ENCODE measurements at places on chromosomes 16 and 17. TPM values are rescaled to one million over a fixed set of nuclear protein-coding genes. Genes with fewer than 3 reads are reported as not detected.
A peak's percentile ranks its signal among the peaks of the same experiment; 100 is the strongest.

DNA sequence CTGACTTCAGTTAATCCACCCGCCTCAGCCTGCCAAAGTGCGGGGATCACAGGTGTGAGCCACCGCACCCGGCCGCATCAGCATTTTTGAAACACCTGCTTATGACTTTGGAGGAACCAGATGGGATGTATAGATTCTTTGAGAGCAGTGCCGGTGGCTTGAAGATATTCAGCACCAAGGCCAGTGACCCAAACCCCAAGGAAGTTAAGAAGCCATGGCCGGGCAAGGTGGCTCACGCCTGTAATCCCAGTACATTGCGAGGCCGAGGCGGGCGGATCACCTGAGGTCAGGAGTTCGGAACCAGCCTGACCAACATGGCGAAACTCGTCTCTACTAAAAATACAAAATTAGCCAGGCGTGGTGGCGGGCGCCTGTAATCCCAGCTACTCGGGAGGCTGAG is 43.9 kb downstream of the TRARG1 start:
- no peak for DNase-seq

Gene KRT13
- total RNA-seq, result 1.0 TPM

DNA sequence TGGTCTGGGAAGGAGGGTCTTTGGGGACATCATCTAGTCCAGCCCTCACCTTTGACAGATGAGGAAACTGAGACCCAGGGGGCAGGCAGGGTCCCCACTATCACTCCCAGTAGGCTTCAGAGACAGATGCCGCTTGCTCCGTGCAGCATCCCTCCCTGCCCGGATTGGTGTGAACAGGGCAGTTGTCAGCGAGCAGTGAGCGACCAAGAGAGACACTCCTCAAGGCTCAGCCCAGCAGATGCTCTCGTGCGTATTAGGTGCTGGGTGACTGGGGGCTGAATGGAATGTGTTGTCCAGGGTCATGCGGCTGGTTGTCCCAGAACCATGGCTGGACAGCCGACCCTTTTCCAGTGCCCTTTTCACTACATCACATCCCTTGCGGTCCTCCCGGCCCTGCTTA is 49.0 kb downstream of the MPRIP start:
- DNase-seq, result no peak

- DNase-seq, result no peak
Observed at GRCh38 chr16:88649924-88650748, 717 bp downstream of the CYBA start.

- no peak for DNase-seq
Observed at GRCh38 chr16:89909777-89910716, 8.6 kb upstream of the MC1R start.

GRCh38 chr17:44807093-44807816 is 22.8 kb downstream of the GJC1 start:
- no peak for DNase-seq

DNA sequence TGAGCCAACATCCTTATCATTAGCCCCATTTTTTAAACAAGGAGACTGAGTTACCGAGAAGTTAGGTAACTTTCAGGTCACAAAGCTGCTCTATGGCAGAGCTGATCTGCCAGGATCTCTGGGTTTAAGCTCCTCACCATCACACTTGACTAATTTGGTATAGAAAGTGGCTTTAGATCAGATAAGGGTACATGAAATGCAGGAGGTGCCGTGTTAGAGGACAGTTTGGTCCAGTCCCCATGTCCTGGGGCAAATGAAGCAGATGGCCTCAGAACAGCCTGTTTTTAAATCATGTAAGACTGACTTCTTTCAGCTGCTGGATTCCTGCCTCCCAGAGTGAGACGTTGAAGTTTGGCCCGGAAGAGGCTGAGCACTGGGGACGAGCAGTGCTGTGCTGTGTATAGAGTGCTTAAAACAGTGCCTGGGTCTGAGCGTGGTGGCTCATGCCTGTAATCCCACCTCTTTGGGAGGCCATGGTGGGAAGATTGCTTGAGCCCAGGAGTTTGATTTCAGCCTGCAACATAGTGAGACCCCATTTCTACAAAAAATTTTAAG is 187.0 kb upstream of the CACNG3 start:
- no peak for DNase-seq

Gene KRT14
- not detected for total RNA-seq

Gene LUC7L3
- 54.1 TPM for total RNA-seq

- no peak for DNase-seq
Observed at GRCh38 chr16:24667244-24667764, 62.1 kb upstream of the TNRC6A start.

- no peak for DNase-seq
Observed at GRCh38 chr16:3461151-3461550, 17.7 kb downstream of the NAA60 start.

Gene TRPV3
- 0.36 TPM for total RNA-seq

Gene BEAN1
- 7.0 TPM for total RNA-seq

Gene GAST
- not detected for total RNA-seq

Gene C17orf78
- total RNA-seq, result not detected

DNA sequence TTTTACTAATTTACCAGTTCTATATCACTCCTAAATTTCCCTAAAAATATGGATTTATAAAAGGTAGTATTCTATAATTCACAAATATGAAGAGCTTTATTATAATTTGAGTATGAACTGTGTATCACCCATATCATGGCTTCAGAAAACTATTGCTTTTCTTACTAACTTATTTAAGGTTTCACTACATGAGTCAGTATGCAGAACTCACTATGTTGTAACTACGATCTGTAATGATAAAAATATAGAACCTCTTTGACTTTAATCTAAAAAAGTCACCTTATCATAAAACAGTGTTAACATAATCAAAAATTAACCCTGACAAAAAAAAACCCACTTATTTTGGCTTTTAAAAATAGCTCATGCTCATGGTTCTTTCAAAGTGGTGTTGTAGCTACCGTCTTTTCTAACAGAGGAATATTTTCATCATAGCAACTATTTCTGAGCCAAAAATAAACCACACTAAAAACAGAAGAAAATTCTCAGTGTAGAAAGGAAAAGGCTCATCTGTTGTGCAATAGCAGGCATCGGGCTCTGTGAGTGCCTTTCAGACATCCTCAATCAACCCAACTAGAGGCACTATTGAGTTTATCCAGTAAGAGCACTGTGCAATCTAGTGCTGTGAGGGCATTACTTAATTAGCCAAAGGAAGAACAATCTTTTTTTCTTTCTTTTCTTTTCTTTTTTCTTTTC is 42.1 kb downstream of the ITGAM start:
- DNase-seq, result no peak

DNA sequence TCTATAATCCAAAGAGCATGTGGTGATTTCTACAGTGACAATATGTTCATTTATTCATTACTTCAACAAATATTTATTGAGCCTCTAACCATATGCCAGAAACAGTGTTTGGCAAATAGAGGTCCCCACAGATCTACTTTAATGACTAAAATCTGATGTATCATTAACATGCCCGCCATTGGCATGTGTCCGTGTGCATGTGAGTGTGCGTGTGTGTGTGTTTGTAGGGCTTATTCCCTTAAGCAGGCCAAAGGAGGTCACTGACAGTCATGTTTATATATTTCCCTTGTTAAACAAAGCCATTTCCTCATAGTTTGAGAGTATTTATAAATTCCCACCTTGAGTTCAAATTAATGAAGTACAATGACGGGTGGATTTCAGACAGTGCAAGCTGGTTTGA is 174.4 kb upstream of the IRX6 start:
- no peak for DNase-seq

- DNase-seq, result no peak
Observed at GRCh38 chr17:56883616-56884015, 30.2 kb downstream of the TRIM25 start.

DNA sequence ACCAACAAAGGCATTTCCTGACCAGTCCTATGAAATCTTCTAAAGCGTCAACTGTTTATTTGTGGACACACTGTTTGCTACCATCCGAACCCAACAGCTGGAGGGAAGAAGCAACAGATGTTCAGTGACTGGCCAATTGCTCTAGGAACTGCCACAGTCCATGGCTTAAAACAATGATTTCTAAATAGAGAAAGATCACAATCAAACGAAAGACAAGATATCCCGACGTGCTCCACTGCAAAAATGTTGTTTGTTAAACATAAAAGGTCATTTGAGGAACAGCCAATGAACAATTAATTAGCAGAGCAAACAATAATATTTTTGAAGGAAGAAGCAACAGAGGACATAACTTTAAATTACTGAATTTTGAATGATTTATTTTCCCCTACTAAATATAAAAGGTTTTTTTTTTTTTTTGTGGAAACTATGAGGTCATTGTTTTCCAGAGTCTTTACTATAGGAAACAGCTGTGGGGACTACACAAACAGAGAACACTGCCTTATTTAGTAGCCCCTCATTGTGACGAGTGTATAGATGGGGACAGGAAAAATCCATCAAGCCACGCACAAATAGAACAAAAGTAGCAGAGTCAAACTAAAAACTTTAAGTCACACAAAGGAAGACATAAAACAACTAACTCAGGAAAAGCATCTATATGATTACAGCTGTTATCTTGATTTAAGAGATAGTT is 17.2 kb downstream of the USP31 start:
- no peak for DNase-seq

- no peak for DNase-seq
Observed at GRCh38 chr17:60157487-60158040, 7.8 kb downstream of the CA4 start.

DNA sequence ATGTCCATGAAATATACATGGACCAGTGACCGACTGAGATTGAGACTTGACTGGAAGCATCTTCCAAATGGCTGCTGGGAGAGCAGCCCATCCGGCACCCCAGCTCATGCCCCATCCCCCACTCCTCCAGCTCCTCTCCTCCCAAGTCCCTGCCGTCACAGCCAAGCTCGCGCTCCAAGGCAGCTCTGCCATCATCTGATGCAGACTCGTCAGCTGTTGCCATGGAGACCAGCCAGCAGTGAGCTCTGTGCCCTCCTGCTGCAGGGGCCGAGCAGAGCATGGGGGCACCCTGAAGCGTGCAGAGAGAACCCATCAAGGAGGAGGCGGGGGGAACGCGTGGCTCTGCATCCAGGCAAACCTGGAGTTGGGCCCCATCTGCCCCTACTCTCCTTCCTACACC is 74.5 kb upstream of the TNRC6C start:
- no peak for DNase-seq

Gene SHBG
- not detected for total RNA-seq

Gene CD300LB
- not detected for total RNA-seq

Gene C1QTNF8
- not detected for total RNA-seq

DNA sequence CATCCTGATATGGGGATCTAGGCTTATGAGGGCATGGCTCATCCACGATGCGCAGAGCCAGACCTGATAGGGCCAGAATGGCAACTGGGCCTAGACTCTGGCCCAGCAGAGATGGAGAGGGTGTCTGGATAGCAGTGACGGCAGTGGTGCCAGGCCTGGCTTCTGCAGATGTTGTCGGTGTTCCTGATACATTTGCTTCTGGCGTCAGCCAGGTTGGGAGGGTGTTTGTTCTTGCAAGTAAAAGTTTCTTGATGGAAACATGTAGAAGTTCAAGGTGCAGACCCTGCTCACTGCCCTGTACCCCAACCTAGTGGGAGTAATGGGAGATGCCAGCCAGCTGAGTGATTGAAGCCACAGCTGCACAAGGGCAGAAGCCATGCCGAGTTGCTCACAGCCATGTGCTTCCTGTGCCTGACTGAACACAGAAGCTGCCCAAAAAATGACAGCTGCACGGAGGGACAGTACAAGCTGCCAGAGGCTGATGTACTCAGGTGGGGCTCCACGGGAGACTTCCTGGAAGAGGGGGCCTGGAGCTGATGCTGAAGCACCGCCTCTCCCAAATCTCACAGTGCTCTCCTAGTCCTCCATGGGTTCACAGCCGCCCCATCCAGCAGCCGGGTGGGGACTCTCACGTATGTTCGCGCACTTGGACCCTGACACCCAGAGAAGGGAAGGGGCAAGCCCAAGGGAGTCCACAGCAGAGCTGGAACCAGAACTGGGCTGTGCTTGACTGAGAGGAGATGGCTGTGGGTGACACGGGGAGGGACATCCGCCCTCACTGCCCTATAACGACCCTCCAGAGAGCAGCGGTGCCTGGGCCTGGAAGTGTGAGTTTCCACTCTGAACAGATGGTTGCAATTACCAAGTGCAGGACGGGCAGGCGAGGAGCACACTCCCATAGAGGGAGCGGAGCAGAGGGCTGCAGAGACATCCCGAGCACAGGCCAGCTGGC is 78.7 kb downstream of the N4BP1 start:
- DNase-seq, result no peak

Gene ATXN1L
- total RNA-seq, result 12.2 TPM

Gene KRT20
- not detected for total RNA-seq

GRCh38 chr17:44119798-44120197 is 3.6 kb downstream of the HDAC5 start:
- DNase-seq, result no peak

DNA sequence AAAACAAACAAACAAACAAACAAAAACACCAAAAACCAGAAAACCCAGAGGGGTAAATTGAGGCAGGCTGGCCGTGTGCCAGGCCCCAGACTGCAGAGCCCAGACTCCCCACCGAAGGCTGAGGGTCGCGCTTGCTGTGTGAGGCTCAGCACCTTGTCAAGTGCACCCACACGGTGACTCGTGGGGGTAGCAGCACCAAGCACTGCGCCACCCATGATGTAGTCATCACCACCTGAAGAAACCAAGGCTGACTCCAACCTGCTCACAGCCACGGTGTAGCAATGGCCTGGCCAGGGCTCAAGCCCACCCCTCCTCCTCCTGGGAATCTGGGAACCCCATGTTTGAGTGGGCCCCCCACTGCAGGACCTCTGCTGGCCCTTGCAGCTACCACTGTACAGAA is 11.9 kb downstream of the MCRIP1 start:
- DNase-seq, result no peak

GRCh38 chr17:49977463-49978389 is 8.7 kb downstream of the DLX4 start:
- no peak for DNase-seq

- no peak for DNase-seq
Observed at GRCh38 chr17:48181653-48182052, 74.1 kb downstream of the SNX11 start.

- DNase-seq, result no peak
Observed at GRCh38 chr17:34755371-34755770, 176.0 kb downstream of the TMEM132E start.

Gene SMIM36
- total RNA-seq, result not detected

DNA sequence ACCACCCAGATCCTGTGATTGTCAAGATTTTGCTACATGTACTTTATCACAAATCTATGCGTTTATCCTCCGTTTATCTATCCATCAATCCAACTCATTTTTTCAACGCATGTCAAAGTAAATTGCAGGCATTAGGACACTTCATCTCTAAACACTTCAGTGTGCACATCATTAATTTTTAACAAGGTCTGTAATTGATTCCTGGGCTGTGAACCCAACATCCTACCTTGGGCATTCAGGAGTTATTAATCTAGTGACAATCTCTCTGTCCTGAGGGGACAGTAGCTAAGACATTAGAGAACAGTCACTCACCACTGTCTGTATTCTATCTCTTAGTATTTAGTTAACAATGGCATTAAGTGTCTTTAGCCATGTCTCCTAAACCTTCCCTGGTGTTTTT is 264.7 kb downstream of the SOX9 start:
- no peak for DNase-seq

GRCh38 chr17:79476074-79476652 is 134.7 kb downstream of the RBFOX3 start:
- DNase-seq, result no peak

- no peak for DNase-seq
Observed at GRCh38 chr16:53960954-53961616, 257.1 kb downstream of the FTO start.

- no peak for DNase-seq
Observed at GRCh38 chr16:65532258-65532657, 410.4 kb upstream of the CDH11 start.

- peak; percentile 73 for DNase-seq
Observed at GRCh38 chr16:27253526-27253930, 15.0 kb downstream of the NSMCE1 start.

Measured in epithelial cell of proximal tubule (primary cell).